ENCODE measurements at places on chromosomes 5 and 9.

DNA sequence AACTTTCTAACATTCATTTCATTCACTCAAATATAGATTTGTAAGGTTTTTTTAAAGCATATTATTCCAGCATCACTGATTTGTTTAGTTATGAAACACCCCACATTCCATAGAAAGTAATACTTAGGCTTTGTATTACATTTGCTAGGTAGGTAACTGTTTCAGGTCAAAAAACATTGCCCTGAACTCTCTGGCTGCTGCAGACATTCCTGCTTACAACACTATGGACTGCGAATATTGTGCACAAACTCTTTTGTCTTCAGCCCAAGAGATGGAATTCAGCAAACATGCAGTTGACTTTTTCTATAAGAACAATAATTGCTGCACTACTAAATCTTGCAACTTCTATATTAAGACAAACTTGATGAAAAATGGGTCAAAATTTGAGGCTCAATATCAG lies 301.0 kb downstream of the ARL15 start:
- DNase-seq: no peak

DNA sequence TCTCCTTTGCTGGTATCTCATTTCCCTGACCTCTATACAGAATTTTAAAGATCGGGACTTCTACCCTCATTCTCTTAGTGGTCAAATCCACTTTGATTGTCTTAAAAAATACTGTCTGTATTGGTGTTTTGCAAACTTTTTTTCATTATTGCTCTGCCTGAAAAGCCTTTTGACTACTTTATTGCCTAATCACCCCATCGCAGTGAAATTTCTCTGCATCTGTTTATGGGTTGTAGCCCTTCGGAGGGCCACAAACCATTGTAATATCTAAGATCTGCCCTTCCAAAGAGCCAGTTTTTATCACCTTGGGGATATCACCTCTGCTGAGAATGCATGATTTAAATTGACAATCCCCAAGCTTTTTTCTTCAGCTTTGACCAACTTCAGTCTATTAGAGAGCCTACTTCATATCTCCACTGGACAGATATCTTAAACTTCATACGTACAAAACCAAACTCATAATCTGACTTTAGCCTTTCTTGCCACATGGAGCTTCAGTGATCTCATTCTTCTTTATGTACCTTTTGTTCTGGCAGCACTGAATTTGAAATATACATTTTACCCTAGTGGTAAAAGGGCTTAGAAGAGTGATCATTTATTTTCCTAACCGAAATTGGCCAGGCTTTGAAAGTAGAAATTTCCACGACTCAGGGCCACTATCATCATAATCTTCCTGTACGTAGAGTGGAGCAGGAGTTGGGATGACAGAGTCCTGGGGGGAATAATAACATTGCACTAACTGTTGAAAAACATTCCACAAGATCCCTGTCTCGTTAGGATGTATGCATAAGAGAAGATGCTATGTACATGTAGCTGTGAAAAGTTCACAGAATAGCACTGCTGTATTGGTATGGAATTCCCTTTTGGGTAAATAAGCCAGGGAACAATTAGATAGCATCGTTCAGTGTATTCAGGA lies 21.4 kb downstream of the KIF2A start:
- DNase-seq: no peak

GRCh38 chr9:114031037-114031630 lies 47.0 kb downstream of the AMBP start:
- DNase-seq: peak; percentile 53

GRCh38 chr5:53011233-53011632 lies 22.1 kb downstream of the ITGA2 start:
- no peak for DNase-seq

GRCh38 chr9:114138552-114138971 lies 16.8 kb upstream of the COL27A1 start:
- no peak for DNase-seq

- no peak for DNase-seq
Measured at GRCh38 chr5:111697215-111697614, 59.8 kb downstream of the NREP start.

GRCh38 chr9:106305428-106306133 lies 557.4 kb upstream of the ZNF462 start:
- DNase-seq: no peak

DNA sequence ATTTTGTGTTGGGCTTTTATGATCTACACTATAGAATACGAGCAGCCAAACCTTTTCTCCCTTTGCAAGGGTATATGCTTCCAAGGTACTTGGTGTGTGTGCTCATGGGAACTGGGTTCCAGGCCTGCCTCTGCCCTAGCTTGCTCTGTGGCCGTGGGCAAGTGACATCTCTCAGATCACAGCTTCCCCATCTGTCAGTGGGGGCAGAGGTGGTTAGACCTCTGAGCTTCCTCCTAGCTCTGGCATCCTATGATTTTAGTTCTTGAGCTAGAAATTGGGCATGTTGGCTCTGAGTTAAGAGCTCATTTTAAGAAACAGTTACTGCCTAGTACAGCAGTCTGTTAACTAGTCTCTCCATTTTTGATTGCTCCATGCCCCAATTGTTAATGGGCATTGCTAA lies 12.5 kb upstream of the CCNJL start:
- no peak for DNase-seq

DNA sequence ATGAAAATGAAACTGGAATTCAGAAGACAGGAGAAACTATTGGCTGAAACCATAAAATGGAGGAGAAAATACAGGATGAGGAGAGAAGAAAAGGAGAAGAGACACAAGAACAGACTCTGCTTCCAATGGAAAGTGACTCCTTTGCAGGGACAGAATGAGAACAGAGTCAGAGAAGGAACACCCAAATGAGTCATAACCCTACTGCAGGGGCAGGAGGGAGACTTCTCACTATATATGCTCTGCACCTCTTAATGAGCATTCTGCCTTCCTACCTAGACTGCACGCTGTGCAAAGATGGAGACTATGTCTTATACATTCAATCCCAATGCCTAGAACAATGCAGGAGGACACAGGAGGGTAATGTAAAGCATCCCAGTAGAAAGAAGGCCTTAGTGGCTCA lies 2.1 kb downstream of the SAXO1 start:
- no peak for DNase-seq

- DNase-seq: no peak
Measured at GRCh38 chr5:112636751-112637150, 100.9 kb upstream of the APC start.

DNA sequence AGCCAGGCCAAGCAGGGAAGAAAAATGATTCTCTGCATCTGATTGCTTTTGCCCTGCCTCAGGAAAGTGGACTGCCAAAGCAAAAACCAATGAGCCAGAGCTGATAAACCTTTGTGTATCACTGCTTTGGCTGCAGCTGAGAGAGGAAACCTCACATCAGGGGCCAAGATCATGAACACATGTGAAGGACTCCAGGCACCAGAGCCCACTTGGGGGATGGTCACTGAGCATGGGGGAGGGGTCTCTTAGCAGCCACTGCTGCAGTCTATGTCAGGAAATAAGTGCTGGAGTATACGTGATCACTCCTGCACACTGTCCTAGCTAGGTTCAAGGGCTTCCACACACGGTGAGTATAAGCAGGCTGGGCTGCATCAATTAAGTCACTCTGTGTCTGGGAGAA lies 229.9 kb downstream of the SPOCK1 start:
- DNase-seq: no peak

DNA sequence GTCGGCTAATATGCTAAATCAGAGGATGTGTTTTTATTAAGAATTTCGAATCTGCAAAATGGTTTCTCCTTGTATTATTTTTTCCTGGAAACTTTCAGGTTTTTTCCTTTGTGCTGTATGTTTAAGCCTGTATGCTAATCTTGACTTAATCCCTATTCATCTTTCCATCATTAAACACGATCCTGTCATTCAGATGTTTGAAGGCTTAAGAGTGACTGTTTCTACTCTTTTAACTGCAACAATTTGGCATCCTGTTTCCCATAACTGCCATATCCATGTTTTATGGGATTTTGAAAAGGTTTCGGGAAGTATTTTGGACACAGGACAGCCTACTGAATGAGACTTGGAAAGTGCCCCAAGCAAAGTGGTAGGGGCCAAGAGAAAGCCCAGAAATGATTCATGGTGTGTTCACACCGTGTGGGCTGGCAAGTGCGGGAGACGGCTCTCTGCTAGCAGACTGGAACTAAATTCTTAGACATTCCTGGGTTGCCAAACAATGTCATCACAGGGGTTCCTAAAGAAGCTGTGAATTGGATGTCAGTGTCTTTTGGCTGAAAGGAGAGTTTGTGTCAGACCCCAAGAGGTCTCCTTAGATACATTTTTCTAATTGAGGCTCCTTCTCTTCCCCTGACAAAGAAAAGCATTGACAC lies 125.4 kb upstream of the ADAMTS16 start:
- DNase-seq: no peak

DNA sequence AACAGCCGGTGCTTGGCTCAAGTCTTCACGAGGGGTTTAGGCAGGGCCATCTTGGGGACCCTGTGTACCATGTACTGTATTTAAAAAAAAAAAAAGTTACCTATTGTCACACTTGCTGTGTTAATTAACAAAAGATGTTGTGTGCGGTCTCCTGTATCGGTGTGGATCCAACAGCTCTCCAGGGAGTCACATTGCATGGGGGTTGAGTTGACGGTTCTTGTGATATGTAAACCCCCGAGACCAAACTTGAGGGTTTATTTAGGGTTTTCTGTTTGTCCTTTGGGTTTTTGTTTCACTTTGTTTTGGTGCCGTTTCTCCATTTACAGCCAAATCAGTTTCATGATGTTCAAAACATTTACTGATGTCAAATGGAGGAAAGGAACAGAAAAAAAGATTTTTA lies 22.2 kb downstream of the AMBP start:
- no peak for DNase-seq

- no peak for DNase-seq
Measured at GRCh38 chr5:168676501-168676900, 97.3 kb upstream of the PANK3 start.

DNA sequence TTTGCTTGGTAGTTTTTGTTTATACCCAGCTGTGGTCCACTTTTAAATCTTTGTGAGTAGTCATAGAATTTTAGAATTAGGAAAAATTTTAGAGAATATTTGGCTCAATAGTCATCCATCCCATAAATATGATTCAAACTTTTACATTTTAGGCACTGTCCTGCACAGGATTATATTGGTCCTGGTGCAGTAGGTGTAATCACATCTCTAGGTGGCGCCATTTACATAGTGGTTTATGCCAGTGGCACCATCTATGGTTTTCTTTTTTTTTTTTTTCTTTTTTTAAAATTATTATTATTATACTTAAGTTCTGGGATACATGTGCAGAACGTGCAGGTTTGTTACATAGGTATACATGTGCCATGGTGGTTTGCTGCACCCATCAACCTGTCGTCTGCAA lies 260.7 kb upstream of the KCNN2 start:
- DNase-seq: no peak

GRCh38 chr9:77019236-77019925 lies at the start of gene FOXB2:
TSS of gene FOXB2 (plus strand) at chr9:77019655. CDS start at chr9:77019655, 0 bp downstream.
- DNase-seq: peak; percentile 65

GRCh38 chr9:110330484-110331105 lies 7.1 kb downstream of the TXNDC8 start:
- no peak for DNase-seq

GRCh38 chr9:97039514-97039860 lies 545 bp upstream of the CTSV start:
- no peak for DNase-seq

DNA sequence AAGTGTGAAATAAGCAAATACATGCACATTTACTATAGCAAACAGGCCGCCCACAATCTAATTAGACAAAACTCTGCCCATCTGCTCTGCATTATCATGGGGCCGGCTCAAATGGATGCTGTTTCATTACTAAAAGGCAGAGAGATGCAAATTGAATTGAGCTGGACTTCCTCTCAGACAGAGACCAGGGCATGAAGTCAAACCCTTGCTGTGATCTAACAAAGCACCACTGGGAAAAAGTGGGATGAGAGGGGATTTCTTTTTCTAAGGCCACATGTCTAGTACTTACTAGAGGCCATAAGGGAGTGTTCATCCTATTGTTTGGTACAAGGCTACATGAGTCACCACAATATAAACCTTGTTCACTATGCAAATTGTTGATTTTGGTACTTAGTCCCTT lies 614.7 kb downstream of the ISL1 start:
- no peak for DNase-seq

DNA sequence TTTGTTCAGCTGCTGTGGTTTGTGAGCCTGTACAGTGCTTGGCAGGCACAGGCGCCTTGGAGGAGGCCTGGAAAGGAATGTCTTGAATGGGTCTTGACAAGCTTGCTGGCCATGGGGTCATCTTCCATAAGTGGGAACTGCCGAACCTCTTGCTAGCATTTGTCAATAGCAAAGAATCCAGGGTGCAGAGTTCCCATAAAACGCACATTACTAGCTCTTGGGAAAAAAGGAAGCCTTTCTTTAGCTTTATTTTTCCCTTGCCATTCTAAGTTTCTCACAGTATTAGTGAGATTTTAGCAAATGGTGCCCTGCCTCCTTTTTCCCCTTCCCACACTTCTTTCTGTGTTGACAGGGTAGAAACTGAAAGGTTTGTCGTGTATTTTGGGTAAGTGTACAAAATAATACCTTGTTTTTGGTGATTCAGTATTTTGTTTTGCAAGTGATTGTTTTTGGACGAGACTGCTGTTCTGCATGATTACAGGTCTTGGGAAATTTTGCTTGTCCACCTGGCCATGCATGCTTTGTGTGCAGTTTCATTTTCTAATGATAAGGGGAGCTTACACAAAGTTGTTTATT lies 82.0 kb downstream of the ADGRV1 start:
- DNase-seq: no peak

DNA sequence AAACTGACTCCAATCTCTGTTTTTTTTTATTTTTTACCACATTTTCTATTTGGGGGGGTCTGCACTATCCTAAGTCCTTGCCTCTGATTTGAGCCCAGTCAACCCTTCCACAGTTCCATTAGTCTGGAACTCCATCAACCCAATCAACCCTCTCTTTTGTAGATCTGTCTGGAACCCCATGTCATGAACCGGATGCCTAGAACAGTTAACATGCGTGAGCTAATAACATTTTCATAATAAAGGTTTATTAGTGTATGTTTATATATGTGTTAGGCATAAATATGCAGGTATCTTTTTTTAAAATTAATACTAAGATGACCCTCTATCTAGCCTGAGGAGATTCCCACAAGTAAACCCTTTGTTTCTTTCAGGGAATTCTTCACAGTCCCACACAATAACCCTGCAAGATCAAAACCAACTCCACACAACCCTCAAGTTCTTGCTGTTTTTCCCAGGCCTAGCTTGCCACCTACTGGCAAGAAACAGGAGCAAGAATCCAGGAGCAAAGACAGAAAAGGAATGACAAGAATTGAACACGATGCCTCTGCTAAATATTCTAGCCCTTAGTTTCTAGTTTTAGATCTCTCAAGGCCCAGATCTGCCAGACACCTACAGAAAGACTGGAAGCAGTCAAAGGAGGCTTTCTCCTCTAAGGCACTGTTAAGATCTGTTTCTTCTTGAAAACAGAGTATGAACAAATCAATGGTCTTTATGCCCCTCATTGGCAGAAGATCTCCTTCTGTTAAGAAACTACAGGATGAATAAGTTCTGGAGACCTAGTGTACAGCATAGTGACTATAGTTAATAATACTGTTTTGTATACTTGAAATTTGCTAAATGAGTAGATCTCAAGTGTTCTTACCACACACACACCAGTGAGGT lies 100.4 kb downstream of the TRIM36 start:
- no peak for DNase-seq
